Esophagus squamous epithelium (tissue), 5 donors: ENCODE measurements at places on chromosomes 5 and 9. TPM values are rescaled to one million over a fixed set of nuclear protein-coding genes. Genes with fewer than 3 reads are reported as not detected.

DNA sequence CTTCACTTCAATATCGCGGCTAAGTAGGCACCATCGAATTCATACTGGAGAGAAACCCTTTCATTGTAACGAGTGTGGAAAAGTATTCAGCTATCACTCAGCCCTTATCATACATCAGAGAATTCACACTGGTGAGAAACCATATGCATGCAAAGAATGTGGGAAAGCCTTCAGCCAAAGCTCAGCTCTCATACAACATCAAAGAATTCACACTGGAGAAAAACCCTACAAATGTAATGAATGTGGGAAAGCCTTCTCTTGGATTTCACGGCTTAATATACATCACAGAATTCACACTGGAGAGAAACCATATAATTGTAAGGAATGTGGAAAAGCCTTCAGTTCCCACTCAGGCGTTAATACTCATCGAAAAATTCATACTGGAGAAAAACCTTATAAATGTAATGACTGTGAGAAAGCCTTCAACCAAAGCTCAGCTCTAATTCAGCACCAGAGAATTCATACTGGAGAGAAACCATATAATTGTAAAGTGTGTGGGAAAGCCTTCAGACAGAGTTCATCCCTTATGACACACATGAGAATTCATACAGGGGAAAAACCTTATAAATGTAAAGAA is 9.5 kb downstream of the ZNF879 start:
- no peak for DNase-seq

DNA sequence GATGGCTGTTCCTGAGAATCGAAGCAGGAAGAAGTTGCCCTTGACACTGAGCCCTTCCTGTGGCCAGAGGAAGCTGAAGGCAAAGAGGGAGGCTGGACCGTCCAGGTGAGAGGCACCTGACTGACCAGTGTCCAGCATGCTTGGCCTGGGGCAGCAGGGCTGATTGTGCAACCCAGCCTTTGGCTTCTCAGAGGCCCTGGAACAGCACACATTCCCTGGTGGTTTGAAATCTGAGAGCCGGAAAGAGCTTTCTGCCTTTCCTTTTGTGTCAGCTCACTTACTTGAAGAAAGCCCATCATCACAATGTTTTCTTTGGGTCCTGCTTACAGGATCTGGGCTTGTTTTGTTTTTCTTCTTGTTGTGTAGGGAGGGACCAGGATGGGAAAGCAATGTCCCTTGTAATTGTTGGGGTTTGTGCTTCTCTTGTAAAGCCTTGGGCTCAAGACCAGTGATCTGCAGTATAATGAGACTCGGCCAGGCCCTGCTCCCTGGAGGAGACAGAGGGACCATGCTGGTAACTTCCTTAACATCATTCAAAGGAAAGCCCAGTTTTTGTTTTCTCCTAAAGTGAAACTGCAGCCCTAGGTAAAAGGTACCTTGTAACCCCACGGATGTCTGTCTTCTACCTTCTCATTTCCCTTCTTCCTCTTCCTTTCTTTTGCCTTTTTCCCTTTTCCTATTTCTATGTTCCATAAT is 213.7 kb downstream of the NXNL2 start:
- no peak for DNase-seq

DNA sequence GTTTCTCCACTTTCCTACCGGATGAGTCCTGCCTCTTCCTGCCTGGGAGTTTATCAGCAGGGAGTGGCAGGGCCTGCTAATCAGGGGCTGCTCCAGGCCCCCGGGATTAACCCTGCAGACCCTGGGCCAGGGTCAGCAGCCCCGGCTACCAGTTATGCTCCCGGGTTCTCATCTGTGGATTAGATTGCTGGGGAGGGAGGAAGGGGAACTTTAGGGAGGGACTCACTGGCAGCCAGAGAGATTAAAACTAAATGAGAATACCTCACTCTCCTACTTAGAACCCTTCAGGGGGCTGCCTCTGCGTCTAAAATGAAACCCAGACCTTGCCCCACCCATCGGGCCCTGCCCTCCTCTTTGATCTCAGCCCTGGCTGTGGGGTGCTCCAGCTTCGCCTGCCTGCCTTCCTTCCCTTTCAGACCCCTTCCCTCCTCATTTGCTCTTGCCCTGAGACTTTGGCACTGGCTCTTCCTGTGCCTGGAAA is 130.5 kb upstream of the HAND1 start:
- no peak for DNase-seq

- no peak for DNase-seq
Observed at GRCh38 chr9:89739511-89739910, 134.7 kb downstream of the GADD45G start.

GRCh38 chr5:91020065-91020800 is 362.9 kb downstream of the ARRDC3 start:
- no peak for DNase-seq

GRCh38 chr9:137366445-137366810 is 56.5 kb downstream of the EXD3 start:
- DNase-seq: no peak

GRCh38 chr5:171571663-171572062 is 152.2 kb downstream of the FGF18 start:
- DNase-seq: no peak

PFN3 gene
- not detected for total RNA-seq

GRCh38 chr5:8329773-8330172 is 460.8 kb downstream of the MTRR start:
- no peak for DNase-seq

GRCh38 chr5:124460642-124461041 is 285.8 kb downstream of the ZNF608 start:
- no peak for DNase-seq

- DNase-seq: no peak
Observed at GRCh38 chr9:33065157-33066076, 11.1 kb downstream of the SMU1 start.

KCNMB1 gene
- 0.38 TPM for total RNA-seq

COL23A1 gene
- total RNA-seq: not detected

SLC34A1 gene
- total RNA-seq: 0.15 TPM

DNA sequence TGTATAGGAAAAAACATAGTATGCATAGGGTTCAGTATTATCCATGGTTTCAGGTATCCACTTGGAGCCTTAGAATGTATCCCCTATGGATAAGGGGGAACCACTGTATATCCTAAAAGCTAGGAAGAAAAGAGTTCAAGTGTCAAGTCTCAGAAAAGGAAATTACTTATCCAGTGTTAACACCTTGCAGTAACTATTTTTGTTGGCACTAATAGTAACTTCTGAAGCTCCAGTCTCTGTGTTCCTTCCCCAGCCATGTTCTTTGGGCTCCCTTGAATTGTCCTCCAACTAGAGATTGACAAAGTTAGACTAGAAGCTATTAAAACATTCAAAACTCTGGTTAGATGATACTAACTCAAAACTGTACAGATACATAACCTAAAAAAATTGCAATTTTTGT is 370.8 kb downstream of the NFIB start:
- no peak for DNase-seq

DNA sequence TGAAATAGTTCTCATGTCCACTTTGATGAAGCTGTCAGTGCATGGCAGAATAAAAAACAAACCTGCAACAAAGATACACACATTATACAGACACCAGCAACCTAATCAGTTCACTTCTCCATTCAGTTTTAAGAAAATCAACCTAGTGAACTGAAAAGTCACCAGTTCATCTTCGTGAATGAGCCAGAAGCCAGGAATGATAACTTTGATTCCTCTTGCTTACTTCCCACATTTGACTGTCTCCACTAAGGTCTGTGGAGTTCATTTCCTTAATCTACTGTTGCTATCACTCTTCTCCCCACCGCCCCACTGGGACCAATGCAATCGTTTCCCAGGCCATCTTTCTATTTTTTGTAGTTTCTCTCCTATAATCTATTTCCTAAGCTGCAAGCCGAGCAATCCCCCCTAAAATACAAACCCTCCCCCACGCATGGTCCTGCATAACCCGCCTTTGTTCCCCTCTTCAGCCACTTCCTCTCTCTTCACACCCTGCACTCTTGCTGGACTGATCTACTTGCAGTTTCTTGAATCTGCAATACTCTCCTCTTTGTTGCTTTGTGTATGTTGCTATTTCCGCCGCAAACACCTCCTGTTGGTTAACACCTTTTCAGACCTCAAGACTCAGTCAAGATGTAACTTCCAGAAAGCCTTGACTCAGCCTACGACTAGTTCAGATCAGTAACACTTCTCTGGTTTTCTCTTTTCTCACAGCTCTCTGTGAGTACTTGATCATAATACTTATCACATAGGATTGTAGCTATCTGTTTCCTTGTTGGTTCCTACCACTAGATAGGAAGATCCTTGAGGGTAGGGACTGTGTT is 16.6 kb downstream of the STOM start:
- DNase-seq: no peak
